Omental fat pad (tissue), 4 donors: ENCODE measurements at places on chromosomes 4 and X.

DNA sequence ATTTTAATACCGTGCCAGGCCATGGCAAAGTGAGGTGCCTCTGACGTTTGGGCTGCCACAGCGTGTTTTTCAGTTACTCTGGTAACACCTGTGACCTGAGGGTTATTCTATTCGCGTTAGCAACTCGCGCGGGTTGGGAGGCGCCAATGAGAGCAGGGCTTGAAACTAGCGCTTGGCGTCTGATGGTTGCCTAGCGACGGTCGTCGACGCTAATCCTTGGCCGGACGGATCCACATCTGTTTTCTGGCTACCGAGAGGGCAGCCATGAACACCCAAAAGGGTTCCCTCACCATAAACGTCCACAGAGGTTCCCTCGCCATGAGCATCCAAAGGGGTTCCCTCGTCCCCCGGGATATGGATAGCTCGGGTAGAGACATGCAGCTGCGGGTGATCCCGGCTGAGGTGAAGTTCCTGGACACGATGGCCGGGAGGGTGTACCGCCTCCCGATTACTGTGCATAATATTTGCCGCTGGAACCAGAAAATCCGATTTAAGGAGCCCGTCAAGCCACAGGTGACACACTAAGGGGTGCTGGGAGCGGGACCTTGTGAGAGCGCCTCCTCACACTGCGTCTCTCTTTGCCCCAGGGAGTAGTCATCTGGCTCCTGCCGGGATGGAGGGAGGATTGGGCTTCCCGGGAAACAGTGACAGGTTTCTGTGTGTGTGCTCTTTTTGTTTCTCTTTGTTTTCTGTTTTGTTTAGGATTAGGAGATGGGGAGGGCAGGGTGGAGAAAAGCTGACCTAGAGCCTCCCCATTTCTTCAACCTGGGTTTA, at the start of gene CFAP47:
CFAP47 (plus strand) TSS at position 199 of the 774 bp plus-strand sequence; CDS start at position 265, 66 bp downstream.
- DNase-seq: no peak

GRCh38 chr4:184422378-184422777, 52.0 kb downstream of the IRF2 start:
- no peak for DNase-seq

- DNase-seq: no peak
Measured at GRCh38 chrX:142804085-142804484, 221.6 kb upstream of the SPANXN4 start.

- DNase-seq: no peak
Measured at GRCh38 chr4:30537456-30537855, 182.7 kb upstream of the PCDH7 start.

DNA sequence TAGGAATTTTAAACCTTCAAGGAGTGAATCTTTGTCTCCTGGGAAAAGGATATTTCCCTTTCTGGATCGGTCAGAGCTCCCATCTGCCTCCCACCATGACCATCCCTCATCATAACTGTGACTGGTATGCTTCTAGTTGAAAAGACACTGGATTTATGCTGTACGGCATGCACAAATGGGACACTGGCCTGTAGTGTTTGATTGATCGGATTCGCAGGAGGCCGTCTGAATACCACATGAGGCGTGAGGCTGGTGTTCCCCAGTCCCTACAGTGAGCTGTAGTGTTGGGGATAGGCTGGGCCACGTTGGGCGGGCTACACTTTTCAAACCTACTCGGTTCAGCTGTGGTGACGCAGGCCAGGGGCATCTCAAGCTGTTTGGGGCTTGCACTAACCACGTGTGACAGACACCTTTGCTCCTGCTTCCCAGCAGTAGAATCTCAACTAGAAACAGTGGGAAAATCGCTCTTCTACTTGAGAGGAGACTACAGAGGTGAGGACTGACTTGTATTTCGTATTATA, 101.8 kb downstream of the MID1IP1 start:
- DNase-seq: no peak

GRCh38 chrX:56600141-56600540, 36.7 kb downstream of the UBQLN2 start:
- no peak for DNase-seq

DNA sequence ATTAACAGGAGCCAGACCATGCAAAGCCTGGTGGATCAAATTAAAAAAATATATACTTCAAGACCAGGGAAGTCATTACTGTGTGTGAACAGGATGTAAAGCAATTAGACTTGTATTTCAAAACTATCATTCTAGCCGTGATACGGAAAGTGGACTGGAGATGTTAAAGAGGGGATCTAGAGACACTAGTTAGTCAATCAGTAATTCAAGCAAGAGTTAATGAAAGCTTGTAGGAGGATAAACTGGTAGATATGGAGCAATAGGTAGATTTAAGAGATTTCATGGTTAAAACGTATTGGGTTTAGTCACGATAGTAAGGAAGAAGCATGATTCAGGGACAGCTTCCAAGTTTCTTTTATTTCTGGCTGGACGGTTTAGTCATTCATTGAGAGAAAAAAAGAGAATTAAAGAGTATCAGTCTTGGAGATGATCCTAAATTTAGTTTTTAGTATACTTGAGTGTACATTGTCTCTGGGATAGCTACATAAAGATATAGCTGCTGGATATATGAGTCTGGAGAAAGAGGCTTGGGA, 3.9 kb downstream of the MAD2L1 start:
- no peak for DNase-seq

GRCh38 chr4:74618659-74619058, 173.7 kb downstream of the AREG start:
- DNase-seq: no peak

GRCh38 chr4:82784681-82785610, 13.7 kb downstream of the SCD5 start:
- DNase-seq: no peak

DNA sequence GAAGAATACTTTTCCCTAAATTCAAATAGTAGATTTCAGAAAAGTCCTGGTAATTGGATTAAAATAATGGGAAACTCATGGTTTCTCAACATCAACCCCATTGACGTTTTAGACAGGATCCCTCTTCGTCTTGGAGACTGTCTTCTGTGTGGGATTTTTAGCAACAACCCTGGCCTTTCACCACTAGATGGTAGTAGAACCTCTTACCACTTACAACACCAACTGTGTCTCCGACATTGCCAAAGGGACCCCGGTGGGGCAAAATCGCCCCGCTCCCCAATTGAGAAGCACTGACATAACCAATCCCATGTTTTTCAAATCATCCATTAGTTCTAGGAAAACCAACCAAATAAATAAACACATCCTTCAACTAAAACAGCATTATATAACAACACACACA, 16.9 kb upstream of the ANOS1 start:
- DNase-seq: no peak

GRCh38 chrX:107199491-107199890, 6.7 kb downstream of the NUP62CL start:
- DNase-seq: no peak

DNA sequence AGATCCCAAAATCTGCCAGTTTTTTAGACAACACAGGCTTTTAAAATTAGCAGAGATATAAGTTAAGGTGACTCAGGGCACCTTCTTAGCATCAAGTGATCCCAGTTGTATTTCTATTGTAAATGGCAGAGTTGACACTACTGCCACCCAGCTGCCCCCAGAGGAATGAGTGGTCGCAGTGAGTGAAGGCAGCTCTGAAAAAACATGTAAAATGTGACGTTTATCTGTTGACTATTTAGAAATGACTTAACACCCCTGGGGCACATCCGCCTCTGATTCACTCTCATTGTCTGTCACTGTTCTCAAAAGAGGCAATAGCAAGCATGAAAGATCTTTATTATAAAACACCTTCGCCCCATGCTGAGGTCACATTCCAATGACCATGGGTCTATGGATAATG, 592.4 kb downstream of the ACTRT1 start:
- no peak for DNase-seq

DNA sequence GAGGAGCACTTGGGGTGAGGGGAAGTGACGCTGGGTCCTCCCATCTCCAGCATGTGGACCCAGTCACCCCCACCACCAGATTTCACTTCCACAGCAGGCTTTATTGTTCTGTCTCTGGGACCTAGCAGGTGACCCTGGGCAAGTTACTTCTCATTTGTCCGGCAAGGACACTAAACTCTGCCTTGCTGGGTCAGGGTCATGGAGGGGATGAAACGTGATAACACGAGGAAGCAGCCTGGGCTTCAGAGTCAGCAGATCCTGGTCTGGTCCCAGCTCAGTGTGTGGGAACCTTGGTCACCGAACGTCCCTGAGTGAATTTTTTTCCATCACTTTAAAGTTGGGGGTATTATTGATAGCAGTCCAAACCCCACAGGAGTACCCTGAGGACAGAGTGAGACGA, 3.9 kb downstream of the UBA1 start:
- no peak for DNase-seq

- DNase-seq: no peak
Measured at GRCh38 chrX:46757052-46757451, 1.9 kb downstream of the SLC9A7 start.

GRCh38 chr4:110224812-110225211, 26.4 kb upstream of the ELOVL6 start:
- DNase-seq: no peak

- DNase-seq: no peak
Measured at GRCh38 chr4:186957952-186958555, 234.4 kb upstream of the FAT1 start.
